Naive thymus-derived CD4-positive, alpha-beta T cell (primary cell): ENCODE measurements at places on chromosomes 3 and 15. TPM values are rescaled to one million over a fixed set of nuclear protein-coding genes. Genes with fewer than 3 reads are reported as not detected.

- no peaks in the 10 kb centered on the region for H3K27me3 ChIP-seq
- H3K36me3 ChIP-seq, result no peaks in the 10 kb centered on the region
- no peak overlapping the region for H3K27ac ChIP-seq
These were observed 299.5 kb downstream of the GAP43 start for GRCh38 chr3:115922681-115923347.

DNA sequence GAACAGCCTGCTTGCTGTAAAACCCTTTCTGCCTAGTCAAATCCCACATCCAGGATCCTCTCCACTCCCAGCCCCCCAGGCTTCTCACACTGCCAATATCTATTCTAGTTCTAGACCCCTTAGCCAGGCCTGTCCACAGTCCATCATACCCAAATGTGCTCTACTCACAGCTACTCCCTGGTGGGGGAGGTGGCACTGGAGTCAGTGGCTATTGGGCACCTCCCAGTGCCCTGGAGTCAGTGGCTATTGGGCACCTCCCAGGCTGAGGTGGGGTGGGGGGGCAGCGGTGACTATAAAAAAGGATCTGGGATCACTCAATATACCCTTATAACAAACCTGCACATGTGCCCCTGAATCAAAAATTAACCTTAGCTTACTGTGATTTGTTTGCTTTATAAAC, 773 bp upstream of the DISP2 start:
- no peak overlapping the region for H3K27ac ChIP-seq
- no peaks in the 10 kb centered on the region for H3K4me1 ChIP-seq
- no peak overlapping the region for H3K4me3 ChIP-seq
- no peaks in the 10 kb centered on the region for H3K36me3 ChIP-seq
- DNase-seq, result no peak

The IL17RB gene
- not detected for total RNA-seq

GRCh38 chr3:189863031-189863430, 231.8 kb downstream of the TP63 start:
- no peaks in the 10 kb centered on the region for H3K4me1 ChIP-seq
- no peak overlapping the region for H3K4me3 ChIP-seq
- H3K27ac ChIP-seq, result no peak overlapping the region
- H3K36me3 ChIP-seq, result no peaks in the 10 kb centered on the region
- H3K27me3 ChIP-seq, result no peaks in the 10 kb centered on the region
- no peak for DNase-seq

DNA sequence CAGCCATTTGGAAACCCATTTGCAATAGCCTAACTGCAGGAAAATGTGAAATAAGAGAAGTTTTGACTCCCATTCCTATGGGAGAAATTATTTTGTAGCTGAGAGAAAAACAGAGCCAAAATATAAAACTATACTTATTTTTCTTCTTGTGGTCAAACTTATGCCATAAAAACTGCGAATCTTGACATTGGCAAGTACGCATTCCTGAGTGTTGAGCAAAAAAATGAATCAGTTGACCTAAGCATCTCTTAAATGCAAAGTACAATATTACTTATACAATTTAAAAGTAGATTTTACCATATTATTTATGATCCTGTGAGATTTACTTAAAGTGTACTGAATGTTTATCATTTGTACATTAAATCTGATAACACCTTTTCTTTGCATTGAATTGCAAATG, 50.1 kb upstream of the CMC1 start:
- H3K4me3 ChIP-seq, result no peak overlapping the region
- DNase-seq, result no peak
- no peaks in the 10 kb centered on the region for H3K27me3 ChIP-seq
- no peak overlapping the region for H3K27ac ChIP-seq
- H3K4me1 ChIP-seq, result no peaks in the 10 kb centered on the region

The NCEH1 gene
- 3.5 TPM for total RNA-seq

DNA sequence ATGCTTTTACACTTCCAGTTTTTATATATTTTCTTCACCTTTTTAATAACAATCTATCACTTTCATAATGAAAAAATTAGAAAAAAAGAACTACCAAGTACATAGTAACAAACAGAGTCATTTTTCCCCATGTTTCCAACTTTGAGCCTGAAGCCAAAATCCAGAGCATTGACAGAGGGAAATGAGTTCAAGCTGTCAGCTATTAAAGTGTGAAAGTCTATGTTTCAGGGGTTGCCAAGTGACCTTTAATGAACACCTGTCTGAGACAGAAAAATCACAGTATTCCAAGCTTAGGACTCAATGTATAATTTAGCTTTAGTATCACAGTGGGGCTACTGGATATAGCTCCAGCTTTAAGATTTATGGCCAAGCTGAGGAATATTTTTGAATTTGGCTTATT, 128.3 kb upstream of the GADL1 start:
- no peaks in the 10 kb centered on the region for H3K4me1 ChIP-seq
- H3K27me3 ChIP-seq, result no peaks in the 10 kb centered on the region
- H3K27ac ChIP-seq, result no peak overlapping the region
- DNase-seq, result no peak
- no peaks in the 10 kb centered on the region for H3K36me3 ChIP-seq
- no peak overlapping the region for H3K4me3 ChIP-seq

The UPK1B gene
- not detected for total RNA-seq

The TMCO5A gene
- not detected for total RNA-seq

The DPH3 gene
- total RNA-seq, result 12.4 TPM

GRCh38 chr15:52523192-52523591, 5.5 kb downstream of the MYO5A start:
- H3K27me3 ChIP-seq, result no peaks in the 10 kb centered on the region
- peaks cover 7% of the 10 kb centered on the region for H3K4me1 ChIP-seq
- H3K27ac ChIP-seq, result no peak overlapping the region
- no peak for DNase-seq
- no peak overlapping the region for H3K4me3 ChIP-seq

GRCh38 chr3:194103505-194103904, 32.4 kb upstream of the HES1 start:
- no peak overlapping the region for H3K4me3 ChIP-seq

The ALS2CL gene
- 4.2 and 4.5 TPM in 2 replicates for total RNA-seq

- H3K36me3 ChIP-seq, result no peaks in the 10 kb centered on the region
- DNase-seq, result no peak
- H3K27ac ChIP-seq, result no peak overlapping the region
These were observed 33.6 kb upstream of the TMCC1 start for GRCh38 chr3:129927072-129927471.

The LRRC3B gene
- not detected for total RNA-seq

- H3K27ac ChIP-seq, result no peak overlapping the region
- no peaks in the 10 kb centered on the region for H3K36me3 ChIP-seq
- no peaks in the 10 kb centered on the region for H3K27me3 ChIP-seq
- DNase-seq, result no peak
These were observed 23.9 kb downstream of the LRIG1 start for GRCh38 chr3:66476852-66477381.

GRCh38 chr15:24675332-24676144, at the start of gene NPAP1:
Gene NPAP1, plus strand, starts transcription at chr15:24675775. Its CDS starts 93 bp downstream, at chr15:24675868.
- H3K27me3 ChIP-seq, result no peaks in the 10 kb centered on the region
- no peaks in the 10 kb centered on the region for H3K36me3 ChIP-seq
- H3K4me3 ChIP-seq, result no peak within 1 kb of the TSS
- H3K4me1 ChIP-seq, result no peaks in the 10 kb centered on the region

The SLC28A1 gene
- total RNA-seq, result not detected in 2 replicates

The CPN2 gene
- not detected in 2 replicates for total RNA-seq

The STRA6 gene
- total RNA-seq, result not detected

- no peak overlapping the region for H3K4me3 ChIP-seq
- no peaks in the 10 kb centered on the region for H3K4me1 ChIP-seq
- H3K27ac ChIP-seq, result no peak overlapping the region
- H3K36me3 ChIP-seq, result no peaks in the 10 kb centered on the region
- no peaks in the 10 kb centered on the region for H3K27me3 ChIP-seq
These were observed 33.2 kb downstream of the ZNF106 start for GRCh38 chr15:42457445-42458442.

DNA sequence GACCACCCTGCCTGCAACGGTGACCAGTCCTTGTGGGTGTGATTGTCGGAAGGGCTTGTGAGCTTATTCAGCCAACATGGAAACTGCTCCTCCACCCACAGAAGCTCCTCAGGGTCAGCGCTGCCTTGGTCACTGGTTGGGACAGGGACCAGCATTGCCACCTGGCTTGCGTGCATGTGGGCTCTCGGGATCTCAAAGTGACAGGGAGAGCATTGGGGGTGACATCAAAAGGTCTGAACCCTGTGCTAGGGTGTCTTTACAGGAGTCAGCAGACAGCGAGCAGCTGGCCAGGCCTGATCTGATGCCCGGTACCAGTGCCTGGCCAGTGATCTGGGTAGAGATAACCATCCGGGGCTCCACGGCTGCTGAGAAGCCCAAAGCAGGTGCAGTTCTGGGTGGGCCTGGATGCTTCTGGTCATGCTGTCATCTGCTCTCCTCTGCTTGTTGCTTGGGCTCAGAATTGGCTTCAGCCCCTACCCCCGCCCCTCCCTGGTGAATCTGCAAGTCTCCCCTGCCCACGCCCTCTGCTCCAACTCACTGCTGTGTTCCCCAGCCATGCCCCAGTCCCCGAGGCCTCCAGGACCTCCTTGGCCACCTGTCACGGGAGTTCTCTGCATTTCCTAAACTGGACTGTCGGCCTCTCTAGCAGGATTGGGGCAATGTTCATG, 134.8 kb downstream of the NSMCE3 start:
- no peaks in the 10 kb centered on the region for H3K36me3 ChIP-seq
- H3K27ac ChIP-seq, result no peak overlapping the region
- no peaks in the 10 kb centered on the region for H3K4me1 ChIP-seq
- no peak overlapping the region for H3K4me3 ChIP-seq

DNA sequence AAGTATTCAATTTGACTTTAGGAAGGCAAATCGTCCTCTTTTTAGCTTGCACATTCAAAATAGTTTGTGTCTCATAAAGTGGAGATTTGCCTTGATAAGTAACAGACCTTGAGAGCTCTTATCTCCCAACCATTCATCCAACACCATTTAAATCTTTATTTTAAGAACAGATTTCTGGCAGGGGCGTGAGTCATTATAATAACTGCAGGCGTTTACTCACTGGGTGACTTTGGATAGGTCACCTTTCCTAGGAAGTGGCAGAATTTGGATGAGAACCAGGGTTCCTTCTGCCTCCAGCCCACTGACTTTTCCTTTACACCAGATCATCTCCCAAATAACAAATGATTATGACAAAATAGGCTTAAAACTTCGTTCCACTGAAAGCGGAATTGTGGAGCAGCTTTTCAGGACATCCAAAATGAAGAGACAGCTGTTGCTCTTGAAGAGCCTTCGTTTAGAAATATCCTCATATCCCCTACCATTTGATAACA, 5.0 kb downstream of the LMCD1 start:
- no peak overlapping the region for H3K4me3 ChIP-seq
- no peak overlapping the region for H3K27ac ChIP-seq

The GOLGA8Q gene
- not detected for total RNA-seq

DNA sequence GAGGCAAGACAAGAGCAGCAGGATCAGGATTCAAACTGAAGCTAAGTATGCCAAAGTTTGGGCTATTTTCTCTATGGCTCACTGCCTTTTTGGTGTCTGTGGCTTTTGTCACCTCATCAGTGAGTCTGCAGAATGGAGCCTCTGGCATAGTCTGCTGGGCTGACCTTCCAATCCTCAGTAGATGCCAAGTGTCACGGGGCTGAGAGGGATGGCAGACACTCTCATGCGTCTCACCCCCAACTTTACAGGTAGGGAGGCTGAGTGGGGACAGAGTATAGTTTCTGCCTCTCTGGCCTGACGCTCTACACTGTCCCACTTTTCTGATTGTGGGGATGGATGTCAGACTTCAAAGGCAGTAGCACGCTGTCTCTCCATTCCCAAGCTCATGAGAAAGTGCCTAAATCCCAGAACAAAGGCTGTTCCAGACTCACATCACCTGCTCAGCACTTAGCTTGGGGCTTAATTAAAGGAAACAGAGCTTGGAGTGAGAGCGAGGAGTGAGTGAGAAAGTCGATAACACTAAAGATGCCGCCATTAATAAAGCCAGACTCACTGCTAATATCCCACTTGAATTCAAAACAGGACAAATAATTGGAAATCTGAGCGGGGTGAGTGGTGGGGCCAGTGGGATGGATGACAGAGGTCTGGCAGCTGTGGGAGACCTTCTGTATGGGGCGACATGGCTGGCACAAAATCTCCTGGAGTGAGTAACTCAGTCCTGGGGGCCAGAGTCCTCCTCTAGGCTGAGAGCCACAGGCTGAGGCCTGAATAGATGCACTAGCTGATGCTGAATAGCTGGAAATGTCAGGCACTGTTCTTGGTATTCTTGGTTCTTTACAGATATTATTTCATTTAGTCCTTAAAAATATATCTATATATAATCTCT, 78.4 kb upstream of the MRPS22 start:
- no peak overlapping the region for H3K4me3 ChIP-seq
- H3K27me3 ChIP-seq, result no peaks in the 10 kb centered on the region
- no peak overlapping the region for H3K27ac ChIP-seq
- H3K4me1 ChIP-seq, result no peaks in the 10 kb centered on the region
- H3K36me3 ChIP-seq, result no peaks in the 10 kb centered on the region
- DNase-seq, result no peak

GRCh38 chr15:38323895-38324294, 71.3 kb downstream of the SPRED1 start:
- H3K36me3 ChIP-seq, result no peaks in the 10 kb centered on the region
- no peak overlapping the region for H3K27ac ChIP-seq
- H3K4me1 ChIP-seq, result no peaks in the 10 kb centered on the region

GRCh38 chr3:129749692-129750091, 143.2 kb upstream of the PLXND1 start:
- H3K4me3 ChIP-seq, result no peak overlapping the region
- H3K36me3 ChIP-seq, result no peaks in the 10 kb centered on the region
- H3K4me1 ChIP-seq, result no peaks in the 10 kb centered on the region

DNA sequence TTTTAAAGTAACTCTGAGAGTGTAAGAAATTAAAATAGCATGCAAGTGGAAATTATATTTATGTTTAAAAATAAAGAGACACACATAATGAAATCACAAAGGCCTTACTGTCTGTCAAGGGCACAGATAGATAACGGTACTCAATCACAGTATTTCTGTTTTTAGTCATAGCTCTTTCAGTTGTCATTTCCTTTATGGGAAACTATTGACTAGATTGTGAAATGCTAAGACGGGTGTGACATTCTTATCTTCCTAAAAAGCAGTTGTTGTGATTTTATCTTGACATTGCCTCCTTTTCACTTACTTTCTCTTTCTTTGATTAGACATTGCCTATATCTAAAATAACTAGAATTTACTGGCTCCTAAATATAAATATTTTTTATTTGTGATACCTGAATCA, 100.1 kb upstream of the PLSCR5 start:
- H3K36me3 ChIP-seq, result no peaks in the 10 kb centered on the region
- no peak for DNase-seq
- H3K27me3 ChIP-seq, result no peaks in the 10 kb centered on the region
- H3K27ac ChIP-seq, result no peak overlapping the region
- no peak overlapping the region for H3K4me3 ChIP-seq

DNA sequence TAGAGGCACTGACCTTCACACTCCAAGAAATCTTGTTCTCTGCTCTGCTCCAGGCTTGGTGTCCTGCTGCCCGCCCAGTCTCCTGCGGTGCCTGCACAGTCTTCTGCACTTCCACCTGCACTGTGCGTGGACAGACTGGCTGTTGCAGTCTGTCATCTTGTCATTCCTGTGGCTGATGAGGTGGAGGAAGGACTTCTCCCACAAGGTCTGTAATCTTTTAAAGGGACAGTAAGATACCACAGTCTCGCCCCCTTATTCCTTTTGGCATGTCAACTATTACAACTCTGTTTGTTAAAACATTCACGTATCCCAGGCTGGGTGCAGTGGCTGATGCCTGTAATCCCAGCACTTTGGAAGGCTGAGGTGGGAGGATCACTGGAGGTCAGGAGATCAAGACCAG, 54.1 kb upstream of the IGF2BP2 start:
- no peaks in the 10 kb centered on the region for H3K27me3 ChIP-seq
- H3K27ac ChIP-seq, result no peak overlapping the region
- H3K4me3 ChIP-seq, result no peak overlapping the region
- no peaks in the 10 kb centered on the region for H3K36me3 ChIP-seq
- no peak for DNase-seq

The CP gene
- not detected for total RNA-seq
